Fibroblast of skin of left biceps (primary cell): ENCODE measurements at places on chromosomes 1 and 21.

GRCh38 chr1:59475737-59476136, 178.8 kb downstream of the FGGY start:
- DNase-seq = no peak

DNA sequence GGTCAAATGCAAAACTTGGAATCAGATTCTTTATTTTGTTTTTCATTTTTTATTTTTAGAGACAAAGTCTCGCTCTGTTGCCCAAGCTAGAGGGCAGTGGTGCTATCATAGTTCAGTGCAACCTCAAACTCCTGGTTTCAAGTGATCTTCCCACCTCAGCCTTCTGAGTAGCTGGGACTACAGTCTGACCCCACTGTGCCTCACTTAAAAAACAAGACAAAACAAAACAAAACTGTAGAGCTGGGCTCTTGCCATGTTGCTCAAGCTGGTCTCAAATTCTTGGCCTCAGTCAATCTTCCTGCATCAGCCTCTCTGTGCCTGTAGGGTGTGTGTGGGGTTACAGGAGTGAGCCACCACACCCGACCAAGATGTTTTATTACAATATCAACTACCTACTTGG, 396.0 kb upstream of the USP24 start:
- DNase-seq = no peak

GRCh38 chr1:111202366-111202706, 1.9 kb upstream of the DENND2D start:
- no peak for DNase-seq

- no peak for DNase-seq
These were observed 3.0 kb downstream of the FCAMR start for GRCh38 chr1:206967096-206967849.

DNA sequence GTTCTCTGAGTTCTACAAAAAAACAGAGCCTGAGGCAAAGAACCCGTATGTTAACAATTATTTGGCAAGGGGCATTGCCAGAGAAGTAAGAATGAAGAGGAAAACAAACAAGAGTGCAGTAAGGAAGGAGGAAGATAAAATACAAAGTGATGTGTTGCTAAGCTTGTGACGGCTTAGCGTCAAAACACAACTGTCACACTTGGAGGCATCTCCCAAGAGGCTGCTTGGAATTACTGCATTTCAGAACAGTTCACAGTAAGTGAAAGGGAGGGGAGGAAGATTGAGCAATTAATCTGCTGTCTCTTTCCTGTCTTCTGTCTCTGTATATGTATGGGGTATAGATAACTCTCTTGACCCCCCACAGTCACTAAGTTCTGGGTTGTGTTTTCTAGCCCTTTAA, 1017.0 kb upstream of the TMPRSS15 start:
- DNase-seq = no peak

GRCh38 chr21:45644041-45644906, 749 bp downstream of the PCBP3 start:
- DNase-seq = no peak

DNA sequence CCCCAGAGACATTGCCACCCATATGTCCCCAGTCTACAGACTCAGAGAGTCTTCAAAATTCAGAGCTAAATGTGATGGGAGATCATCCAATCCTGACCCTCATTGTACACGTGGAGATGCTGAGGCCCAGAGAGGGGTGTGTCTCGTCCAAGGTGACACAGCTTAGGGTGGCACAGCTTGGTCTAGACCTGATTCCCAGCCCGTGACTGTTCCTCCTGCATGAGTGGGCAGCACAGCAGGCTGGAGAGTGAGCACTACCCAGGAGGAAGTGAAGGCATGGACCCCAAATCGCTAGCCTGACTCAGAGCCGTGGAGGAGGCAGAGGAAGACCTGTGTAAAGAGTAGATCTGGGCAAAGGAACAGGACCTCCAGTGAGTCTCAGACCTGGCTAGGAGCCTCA, 16.4 kb downstream of the S100A7 start:
- DNase-seq = no peak

DNA sequence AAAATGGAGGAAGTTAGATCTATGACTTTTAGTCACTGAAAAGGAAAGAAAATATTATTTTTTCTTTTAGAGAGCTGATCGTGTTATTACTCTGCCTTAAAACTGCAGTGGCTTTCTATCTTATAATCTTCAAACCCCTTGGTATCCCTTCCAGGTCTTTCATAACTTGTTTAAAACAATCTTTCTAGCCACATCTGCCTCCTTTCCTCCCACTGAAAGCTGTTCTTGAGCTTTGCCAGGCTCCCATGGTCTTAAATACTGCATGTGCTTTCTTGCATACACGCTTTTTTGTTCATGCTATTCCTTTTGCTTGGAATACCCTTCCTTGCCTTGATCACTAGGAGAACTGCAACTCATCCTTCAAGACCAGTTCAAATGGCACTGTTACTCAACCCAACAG, 65.9 kb upstream of the GADD45A start:
- DNase-seq = no peak

GRCh38 chr1:19432943-19433718, 52.2 kb downstream of the CAPZB start:
- no peak for DNase-seq

- DNase-seq = peak; percentile 19
These were observed 117.7 kb downstream of the ERG start for GRCh38 chr21:38380481-38381137.

DNA sequence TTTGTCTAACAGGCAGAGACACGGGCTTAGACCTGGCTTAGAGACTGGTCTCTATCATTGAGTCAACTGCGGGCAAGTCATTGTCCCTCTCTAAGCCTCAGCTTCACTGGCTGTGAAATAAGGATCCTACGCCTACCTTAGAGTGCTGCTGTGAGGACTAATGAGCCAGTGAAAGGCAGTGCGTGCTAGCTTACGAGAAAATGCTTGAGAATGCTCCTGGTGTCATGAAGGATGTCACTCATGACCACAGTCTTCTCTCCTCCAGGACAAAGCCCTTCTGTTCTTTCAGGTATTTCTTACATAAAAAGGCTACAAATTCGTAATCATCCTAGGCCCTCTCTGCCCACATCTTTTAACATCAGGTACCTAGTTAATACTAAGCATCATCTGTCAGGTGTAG, 16.5 kb upstream of the A3GALT2 start:
- DNase-seq = no peak

- DNase-seq = no peak
These were observed 5.4 kb downstream of the CATSPER4 start for GRCh38 chr1:26195805-26196204.

DNA sequence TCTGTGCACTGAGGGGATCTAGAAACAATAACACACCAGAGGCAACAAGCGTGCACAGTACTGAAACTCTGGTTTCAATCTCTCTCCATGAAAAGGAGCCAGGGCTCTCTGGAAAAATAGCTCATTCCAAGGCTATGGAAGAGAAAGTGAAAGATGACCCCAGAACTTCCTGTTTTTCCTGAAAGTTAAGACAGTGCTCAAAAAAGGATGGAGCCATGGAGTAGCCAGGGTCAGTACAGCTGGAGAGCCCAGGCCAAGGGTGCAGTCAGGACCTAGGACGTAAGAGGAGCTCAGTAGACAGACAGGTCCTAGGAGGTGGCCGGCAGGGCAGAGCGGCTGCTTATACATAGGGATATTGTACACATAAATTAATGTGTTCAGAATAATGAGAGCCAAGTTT, 19.1 kb downstream of the NOL9 start:
- DNase-seq = no peak

GRCh38 chr1:92774407-92774806, 10.5 kb downstream of the EVI5 start:
- no peak for DNase-seq

GRCh38 chr1:202304375-202304774, 37.4 kb downstream of the UBE2T start:
- no peak for DNase-seq

DNA sequence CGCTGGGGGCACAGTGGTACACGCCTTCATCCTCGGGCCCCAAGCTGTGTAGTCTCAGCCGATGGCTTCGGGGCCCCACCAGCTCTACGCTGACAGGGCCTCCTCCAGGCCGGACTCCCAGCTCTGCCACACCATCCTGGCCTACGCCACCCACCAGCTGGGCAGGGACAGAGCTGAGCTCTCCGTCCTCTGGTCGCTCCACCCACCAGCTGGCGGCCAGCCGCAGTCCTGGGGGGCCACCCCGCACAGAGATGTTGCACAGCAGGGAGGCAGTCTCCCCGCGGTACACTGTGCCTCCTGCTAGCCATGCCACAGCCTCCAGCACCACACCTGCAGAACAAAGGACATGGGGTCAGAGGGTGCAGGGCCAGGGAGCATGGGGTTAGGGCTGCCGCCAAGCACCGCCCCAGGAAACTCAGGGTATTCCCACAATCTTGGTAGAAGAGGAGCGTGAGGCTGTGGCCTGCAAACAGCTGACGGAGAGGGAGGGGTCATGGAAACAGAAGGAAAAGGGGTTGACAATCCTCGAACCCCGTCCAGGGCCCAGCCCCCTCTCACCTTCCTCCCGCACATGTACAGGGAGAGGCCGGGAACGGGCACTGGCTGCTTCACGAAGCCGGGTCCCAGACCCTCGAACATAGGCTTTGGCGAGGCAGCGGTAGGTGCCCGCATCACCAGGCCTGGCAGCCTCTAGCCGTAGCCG, 5.9 kb downstream of the IGSF8 start:
- no peak for DNase-seq

- no peak for DNase-seq
These were observed 59.8 kb downstream of the TOR1AIP2 start for GRCh38 chr1:179817789-179818188.
